ENCODE measurements at places on chromosomes 5 and 9.

DNA sequence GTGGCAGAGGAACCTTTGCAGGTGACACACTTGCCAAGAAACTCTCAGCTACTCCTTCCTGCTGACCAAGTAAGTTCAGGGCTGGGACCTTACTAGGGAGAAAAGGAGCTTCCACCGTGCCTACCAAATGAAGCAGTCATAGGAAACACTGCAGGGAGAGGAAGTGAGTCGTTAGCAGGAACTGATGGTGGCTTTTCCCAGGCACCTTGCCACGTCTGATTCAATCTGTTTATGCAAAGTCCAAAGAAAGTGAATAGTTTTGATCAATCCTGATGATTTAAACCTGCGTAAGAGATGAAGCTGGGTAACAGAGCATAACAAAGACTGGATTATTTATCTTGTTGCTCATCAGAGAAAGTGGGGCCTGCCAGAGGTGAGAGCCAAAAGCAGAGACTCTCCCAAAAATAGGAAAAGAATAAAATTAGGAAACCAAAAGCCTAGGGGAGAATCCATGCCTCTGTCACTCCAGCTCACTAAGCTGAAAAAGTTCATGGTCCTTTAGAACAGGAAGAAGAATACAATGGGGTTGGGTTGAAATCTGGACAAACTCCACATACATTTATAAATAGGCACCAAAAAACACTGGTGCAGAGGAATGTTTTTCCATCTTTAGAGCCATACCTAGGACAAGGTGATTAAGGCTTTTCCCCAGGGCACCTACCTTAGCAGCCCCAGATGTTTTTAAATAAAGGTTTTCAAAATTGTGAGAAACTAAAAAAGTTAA is 9.3 kb upstream of the PFDN1 start:
- H3K27me3 ChIP-seq: no peaks in the 10 kb centered on the region
- no peaks in the 10 kb centered on the region for H3K36me3 ChIP-seq
- H3K4me3 ChIP-seq: no peak overlapping the region
- DNase-seq: peak; percentile 97

DNA sequence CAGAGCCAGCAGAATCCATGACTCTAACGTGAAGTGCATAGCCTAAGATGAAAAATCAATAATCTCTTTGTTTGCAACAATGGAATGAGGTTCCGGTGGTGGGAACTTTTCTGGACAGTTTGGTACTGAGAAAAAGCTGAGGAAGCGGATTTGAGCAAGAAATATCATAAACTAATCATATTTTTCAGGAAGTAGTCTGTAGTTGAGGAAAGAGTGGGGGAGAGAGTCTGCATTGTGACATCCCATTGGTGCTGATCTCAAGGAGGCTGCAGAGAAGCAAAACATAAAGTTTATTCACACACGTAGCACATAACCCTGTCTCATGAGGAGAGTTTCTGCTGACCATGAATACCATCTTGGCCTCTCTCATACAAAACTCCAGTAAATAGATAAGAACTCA is 15.8 kb upstream of the FCHO2 start:
- no peak for DNase-seq
- H3K4me3 ChIP-seq: no peak overlapping the region
- H3K36me3 ChIP-seq: no peaks in the 10 kb centered on the region
- H3K27ac ChIP-seq: no peak overlapping the region
- H3K27me3 ChIP-seq: no peaks in the 10 kb centered on the region

- H3K4me1 ChIP-seq: no peaks in the 10 kb centered on the region
- no peaks in the 10 kb centered on the region for H3K27me3 ChIP-seq
- no peak overlapping the region for H3K27ac ChIP-seq
- H3K36me3 ChIP-seq: no peaks in the 10 kb centered on the region
Measured at GRCh38 chr9:137672907-137673791, 54.3 kb downstream of the EHMT1 start.

GRCh38 chr5:68173007-68173406 is 42.5 kb upstream of the PIK3R1 start:
- no peaks in the 10 kb centered on the region for H3K27me3 ChIP-seq
- H3K4me1 ChIP-seq: peaks cover 11% of the 10 kb centered on the region
- H3K4me3 ChIP-seq: no peak overlapping the region

DNA sequence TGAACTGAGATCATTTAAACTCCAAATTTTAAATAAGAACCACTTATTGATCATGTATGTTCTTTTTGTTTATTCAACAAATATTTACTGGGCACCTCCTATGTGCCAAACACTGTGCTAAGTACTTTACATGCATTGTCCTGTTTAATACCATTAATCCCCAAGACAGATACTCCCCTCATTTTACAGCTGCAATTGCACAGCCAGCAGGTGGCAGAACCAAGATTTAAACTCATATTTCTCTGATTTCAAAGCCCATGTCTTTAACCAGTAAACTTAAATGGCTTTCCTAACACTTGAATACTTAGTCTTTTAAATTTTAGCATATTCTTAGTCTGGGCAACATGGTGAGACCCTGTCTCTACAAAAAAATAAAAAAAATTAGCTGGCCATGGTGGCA is 43.4 kb upstream of the KIAA1958 start:
- no peaks in the 10 kb centered on the region for H3K27me3 ChIP-seq
- H3K36me3 ChIP-seq: peaks cover 4% of the 10 kb centered on the region
- no peak overlapping the region for H3K4me3 ChIP-seq
- no peak overlapping the region for H3K27ac ChIP-seq
- DNase-seq: peak; percentile 49

- no peak overlapping the region for H3K27ac ChIP-seq
- no peaks in the 10 kb centered on the region for H3K27me3 ChIP-seq
- no peak overlapping the region for H3K4me3 ChIP-seq
- no peak for DNase-seq
- no peaks in the 10 kb centered on the region for H3K36me3 ChIP-seq
Measured at GRCh38 chr9:108441251-108441650, 414.5 kb downstream of the ACTL7B start.

DNA sequence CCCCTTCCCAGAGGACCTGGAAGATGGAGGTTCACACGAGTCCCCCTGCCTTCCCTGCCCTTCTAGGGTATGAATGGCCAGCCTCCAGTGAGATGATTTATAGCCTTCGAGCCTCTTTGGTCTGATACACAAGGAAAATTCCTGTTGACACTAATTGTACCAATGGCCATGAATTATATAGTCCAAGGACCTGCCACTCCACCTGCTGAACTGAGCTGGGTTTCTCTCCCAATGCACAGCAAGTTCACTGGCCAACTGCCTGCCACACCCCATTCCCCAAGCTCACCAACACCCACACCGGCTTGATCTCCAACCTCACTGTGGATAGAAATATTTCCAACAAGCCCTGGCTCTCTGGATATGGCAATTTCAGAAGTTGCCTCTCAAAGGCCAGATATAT is 9.3 kb upstream of the ADRA1B start:
- no peak overlapping the region for H3K27ac ChIP-seq
- no peak overlapping the region for H3K4me3 ChIP-seq
- H3K4me1 ChIP-seq: peaks cover 48% of the 10 kb centered on the region
- no peak for DNase-seq
- no peaks in the 10 kb centered on the region for H3K36me3 ChIP-seq

DNA sequence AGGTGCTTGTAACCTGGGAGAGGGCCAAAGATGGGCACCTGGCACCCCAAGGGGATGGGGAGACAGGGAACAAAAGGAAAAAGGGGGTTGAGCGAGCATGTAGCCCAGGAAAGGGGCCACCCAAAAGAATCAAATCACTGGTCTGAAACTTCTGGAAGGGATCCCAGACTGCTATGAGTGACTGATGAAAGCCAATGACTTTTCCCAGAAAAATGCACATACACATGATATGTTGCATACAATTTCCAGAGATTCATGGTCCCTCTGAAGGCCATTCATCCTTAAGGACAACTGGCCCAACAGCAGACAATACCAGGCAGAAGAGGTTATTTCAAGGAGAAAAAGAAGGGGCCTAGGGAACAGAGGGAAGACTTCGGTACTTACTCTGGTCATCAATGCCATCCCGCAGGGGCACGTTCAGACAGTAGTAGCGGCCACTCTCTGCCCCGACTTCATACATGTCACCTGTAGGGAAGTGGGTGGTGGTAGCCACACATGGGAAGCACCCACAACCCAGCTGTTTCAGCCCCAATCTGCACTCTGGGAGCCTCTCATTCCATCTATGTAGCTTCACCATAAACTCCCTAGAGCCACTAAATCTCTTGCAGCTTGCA is 8.4 kb downstream of the HDAC3 start:
- H3K27ac ChIP-seq: no peak overlapping the region
- H3K36me3 ChIP-seq: peaks cover 47% of the 10 kb centered on the region
- DNase-seq: no peak
- H3K27me3 ChIP-seq: no peaks in the 10 kb centered on the region

Data from GM23248 (cell line).